ENCODE measurements at places on chromosomes 6 and 20. TPM values are rescaled to one million over a fixed set of nuclear protein-coding genes. Genes with fewer than 3 reads are reported as not detected.

Gene CCN5
- total RNA-seq: not detected

Gene SYCP2
- under 0.01 TPM for total RNA-seq

Gene EXOC2
- total RNA-seq: 52.7 TPM

Gene RCAN2
- total RNA-seq: under 0.01 TPM

Gene UBD
- total RNA-seq: not detected

Gene GDAP1L1
- total RNA-seq: not detected

Gene SRSF12
- total RNA-seq: 0.34 TPM

Gene CCN2
- total RNA-seq: 53.6 TPM

Gene LST1
- not detected for total RNA-seq

Gene SIRPD
- total RNA-seq: not detected

Gene FAM209B
- not detected for total RNA-seq

Gene ATP6V1G2
- 0.34 TPM for total RNA-seq

Gene UNC93A
- total RNA-seq: not detected

Gene CENPQ
- 3.2 TPM for total RNA-seq

Gene CBLN4
- not detected for total RNA-seq

Gene PNLDC1
- not detected for total RNA-seq

Gene EYS
- not detected for total RNA-seq

Gene HS3ST5
- not detected for total RNA-seq

Gene GRM1
- total RNA-seq: not detected

Gene VPS16
- 22.9 TPM for total RNA-seq

Gene LAMA2
- 0.68 TPM for total RNA-seq

Gene SLC18B1
- total RNA-seq: 14.8 TPM

Gene CST2
- not detected for total RNA-seq
